ENCODE measurements at places on chromosomes 16 and 17.

- no peak for DNase-seq
These were observed 59.9 kb downstream of the ABR start for GRCh38 chr17:1119924-1120323.

GRCh38 chr17:17937201-17937853, 34.9 kb downstream of the TOM1L2 start:
- DNase-seq, result peak; percentile 60

GRCh38 chr17:65170839-65171238, 33.7 kb downstream of the RGS9 start:
- DNase-seq, result no peak

GRCh38 chr17:17058304-17058703, 16.0 kb downstream of the MPRIP start:
- DNase-seq, result no peak

- DNase-seq, result no peak
These were observed 2.3 kb upstream of the UBTF start for GRCh38 chr17:44221862-44222111.
